ENCODE measurements at places on chromosomes 7 and 10.
A peak's percentile ranks its signal among the peaks of the same experiment; 100 is the strongest.

DNA sequence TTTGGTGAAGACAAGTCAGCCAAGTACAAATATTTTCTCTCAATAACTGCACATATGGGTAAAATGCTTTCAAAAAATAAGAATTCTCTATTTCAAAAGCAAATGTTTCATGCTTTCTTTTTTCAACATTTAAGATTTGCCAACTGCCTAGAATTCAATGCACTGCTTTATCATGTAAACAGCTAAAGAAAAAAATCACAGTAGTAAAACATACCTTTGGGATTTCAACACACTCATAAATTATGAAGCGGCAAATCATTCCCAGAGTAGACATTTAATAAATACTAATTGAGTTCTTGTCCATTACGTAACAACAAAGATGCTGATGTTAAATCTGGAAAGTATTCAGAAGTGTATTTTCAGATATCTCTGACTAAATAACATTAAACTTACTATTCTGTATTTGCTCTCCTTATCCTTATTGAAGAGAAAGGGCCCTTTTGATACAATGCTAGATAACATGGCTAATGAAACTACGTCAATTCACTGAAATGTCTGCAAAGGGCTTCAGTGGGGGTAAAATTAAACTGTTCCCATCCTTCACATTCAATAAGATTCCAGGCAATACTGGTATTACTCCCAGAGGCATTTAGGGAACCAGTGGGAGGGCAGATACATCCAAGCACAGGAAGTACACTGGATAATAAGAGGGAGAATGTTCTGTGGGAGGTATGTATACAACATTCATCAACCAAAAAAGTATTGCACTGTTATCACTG, 13.9 kb downstream of the NAPEPLD start:
- no peak for DNase-seq

GRCh38 chr7:15798081-15798480, 111.6 kb upstream of the MEOX2 start:
- DNase-seq: no peak

DNA sequence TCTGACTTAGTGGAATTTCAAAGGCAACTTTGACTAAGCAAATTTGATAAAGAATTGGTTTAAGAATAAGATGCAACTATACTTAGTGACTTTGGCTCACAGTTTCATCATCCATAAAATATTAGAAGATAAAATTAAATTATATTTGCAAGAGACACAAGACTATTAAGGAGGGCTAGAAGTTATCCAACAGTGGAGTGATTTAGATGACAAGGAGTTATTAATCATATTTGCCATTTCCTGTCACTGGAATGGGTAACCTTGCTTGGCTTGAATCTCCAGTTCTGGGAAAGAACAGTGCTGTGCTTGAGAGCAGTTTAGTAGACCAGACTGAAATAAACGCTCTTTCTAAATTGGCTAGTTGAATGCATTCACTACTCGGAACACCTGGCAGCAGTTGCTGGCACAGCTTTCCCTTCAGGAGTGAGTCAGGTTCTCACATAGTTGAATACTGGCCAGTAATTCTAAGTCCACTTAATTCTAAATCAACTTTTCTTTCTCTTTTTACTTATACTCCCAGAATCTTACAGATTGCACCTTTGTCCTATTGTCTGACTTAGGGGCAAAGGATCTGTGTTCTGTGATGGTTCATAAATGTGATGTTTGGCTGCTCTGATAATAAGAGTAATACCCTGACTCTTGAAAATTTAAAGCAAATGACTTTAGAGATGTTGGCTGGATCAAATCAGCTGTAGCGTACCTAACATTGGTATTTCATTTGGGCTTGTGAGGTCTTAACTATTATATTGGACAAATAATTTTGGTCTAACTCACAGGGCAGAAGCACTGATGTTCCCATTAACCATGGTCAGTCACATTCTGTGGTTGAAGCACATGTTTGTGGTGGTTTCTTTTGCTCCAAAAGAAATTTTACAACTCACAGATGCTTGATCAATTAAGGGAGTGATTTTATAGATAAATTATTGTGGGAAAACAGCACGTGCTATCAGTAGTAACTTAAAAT, 16.6 kb downstream of the STMP1 start:
- peak; percentile 63 for DNase-seq

- peak; percentile 18 for DNase-seq
Measured at GRCh38 chr7:107891636-107892366, 818 bp downstream of the DLD start.

DNA sequence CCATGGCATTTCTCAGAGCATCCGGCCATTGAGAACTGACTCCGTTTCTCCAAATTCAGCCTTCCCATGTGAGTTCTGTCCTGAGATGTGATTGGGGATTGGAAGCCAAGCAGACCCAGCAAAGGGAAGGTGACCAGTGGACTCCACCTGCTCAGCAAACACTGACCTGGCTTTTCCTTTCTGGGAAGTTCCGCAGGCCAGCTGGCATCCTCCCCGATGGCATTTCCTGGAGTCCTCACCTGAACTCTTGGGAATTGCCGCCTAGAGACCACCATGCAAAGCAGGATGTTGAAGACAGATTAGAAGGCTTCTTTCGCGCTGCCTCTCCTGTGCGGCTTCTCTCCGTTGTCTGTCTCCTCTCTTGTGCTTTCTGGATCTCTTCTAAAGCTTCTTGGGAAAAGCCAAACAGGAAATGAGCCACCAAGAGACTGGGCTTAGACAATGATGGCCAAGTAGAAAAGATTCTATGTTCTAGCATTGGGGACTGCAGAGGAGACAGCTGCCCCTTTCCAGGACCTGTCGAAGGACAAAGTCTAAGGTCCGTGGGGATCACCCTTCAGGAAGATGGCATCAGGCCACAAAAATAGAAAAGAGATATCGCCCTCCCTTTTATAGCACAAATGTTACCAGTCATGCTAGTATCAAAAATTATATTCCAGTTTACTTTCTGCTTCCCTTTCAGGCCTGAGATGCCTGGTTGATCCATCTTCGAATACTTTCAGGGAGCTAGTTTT, 103.7 kb upstream of the INSYN2A start:
- DNase-seq: no peak

DNA sequence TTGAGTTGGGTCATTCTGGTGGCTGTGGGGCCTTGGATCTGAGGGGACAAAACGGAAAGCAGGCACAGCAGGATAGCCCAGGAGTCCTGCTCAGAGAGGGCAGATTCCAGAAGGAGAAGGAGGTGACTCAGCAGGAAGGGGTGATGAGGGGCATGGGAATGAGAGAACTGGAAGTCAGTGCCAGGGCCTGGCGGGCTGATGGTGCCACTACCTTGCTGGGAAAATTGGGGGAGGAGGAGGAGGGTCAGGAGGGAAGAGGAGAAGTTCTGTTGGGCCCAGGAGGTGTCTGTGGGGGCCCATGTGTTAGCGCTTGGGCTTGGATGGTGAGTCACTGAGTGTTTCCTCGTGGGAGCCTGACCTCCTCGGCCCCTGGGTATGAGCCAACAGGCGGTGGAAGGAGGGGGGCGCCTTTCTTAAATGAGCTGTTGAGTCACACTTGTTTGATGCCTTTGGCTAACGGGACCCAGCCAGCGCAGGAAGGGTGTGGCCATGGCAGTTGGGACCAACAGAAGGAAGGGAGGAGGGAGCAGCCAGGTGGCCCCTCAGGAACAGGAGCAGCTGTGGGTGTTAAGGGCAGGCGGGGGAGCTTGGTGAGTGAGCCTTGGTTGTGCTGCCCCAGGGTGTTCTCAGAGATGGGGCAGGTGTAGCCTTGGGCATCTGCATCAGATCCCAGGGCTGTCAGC, 130.0 kb upstream of the BTBD16 start:
- peak; percentile 94 for DNase-seq

DNA sequence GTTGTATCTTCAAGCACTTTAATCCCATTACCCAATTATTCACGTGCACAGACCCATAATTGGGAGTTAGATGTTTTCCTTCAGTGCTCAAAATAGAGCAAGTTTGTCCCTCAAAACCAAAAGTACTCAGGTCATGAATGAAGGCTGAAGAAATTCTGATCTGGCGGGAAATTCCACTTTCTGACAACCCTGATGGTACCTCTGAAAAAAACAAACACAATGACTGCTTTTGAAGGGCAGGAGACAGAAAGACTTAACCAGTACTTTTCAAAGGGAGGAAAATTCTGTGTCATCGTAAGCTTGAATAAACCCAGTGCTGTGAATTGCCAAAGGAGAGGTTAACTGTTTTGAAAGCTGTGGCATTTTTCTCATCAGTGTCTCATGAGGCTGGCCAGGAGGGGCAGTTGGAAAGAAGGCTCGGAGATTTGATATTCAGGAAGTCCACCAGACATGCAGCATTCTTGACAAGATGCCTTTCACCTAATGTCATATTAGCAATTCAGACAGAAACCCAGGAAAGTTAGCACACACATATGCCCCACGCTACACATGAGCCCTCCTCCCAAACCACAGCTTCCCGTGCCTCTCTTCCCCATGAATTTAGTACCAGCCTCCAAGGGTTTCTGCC, 347.0 kb downstream of the KCNMA1 start:
- DNase-seq: peak; percentile 41

Data from RWPE1 (cell line).